ENCODE measurements at places on chromosomes 16 and 17.

DNA sequence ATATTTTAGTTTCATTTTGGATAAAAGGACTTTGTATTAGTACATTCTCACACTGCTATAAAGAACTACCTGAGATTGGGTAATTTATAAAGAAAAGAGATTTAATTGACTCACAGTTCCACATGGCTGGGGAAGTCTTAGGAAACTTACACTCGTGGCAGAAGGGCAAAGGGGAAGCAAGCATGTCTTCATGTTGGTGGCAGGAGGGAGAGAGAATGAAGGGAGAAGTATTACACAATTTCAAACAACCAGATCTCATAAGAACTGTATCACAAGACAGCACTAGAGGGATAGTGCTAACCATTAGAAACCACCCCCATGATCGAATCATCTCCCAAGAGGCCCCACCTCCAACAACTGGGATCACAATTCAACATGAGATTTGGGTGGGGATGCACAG is 142.9 kb downstream of the USP31 start:
- DNase-seq, result no peak

GRCh38 chr16:81817789-81818567 is 38.9 kb downstream of the PLCG2 start:
- DNase-seq, result no peak

GRCh38 chr17:7266784-7267183 is 4.5 kb upstream of the CLDN7 start:
- DNase-seq, result no peak

DNA sequence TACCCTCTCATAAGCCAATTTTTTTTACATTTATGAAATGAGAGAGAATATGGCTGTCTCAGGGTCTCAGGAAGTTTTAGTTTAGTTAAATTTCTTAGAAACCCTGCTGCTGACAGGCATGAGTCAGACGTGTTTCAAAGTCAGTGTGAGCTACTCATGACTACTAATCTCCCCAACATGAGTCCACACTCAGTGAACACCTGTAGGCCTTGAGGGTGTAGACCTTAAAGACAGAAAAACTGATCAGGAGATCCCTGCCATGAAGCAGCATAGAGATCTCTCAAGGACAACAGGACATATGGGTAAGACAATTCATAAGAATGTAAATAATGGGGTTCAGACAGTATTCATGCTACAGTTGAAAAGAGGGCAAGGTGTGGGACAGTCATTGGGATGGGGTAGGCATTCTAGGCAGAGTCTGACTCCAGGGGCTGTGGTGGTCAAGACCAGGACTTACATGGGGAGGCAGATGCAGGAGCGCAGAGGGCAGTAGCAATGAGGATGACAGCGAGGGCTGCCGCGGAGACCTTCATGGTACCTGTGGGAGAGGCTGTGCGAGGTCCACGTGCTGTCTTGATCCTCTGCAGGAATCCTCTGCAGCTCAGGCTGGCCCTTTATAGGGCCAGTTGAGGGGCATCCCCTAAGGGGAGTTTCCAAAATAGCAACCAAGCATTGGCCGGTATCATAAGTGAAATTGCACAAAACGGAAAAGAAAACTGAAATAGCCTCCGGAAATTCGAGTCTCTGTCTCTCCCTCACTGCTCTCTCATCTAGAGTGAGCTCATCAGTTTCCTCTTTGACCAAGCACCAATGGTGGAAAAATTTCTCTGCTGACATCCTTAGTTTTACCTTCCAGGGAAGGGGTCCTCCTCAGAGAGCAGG is at the start of gene CCL5:
Gene CCL5, minus strand, starts transcription at position 588 of the 882 bp plus-strand sequence.
- no peak for DNase-seq

- no peak for DNase-seq
Measured at GRCh38 chr17:17560975-17561374, 30.5 kb downstream of the PEMT start.

- DNase-seq, result no peak
Measured at GRCh38 chr17:76500074-76500746, 1.0 kb downstream of the RHBDF2 start.

DNA sequence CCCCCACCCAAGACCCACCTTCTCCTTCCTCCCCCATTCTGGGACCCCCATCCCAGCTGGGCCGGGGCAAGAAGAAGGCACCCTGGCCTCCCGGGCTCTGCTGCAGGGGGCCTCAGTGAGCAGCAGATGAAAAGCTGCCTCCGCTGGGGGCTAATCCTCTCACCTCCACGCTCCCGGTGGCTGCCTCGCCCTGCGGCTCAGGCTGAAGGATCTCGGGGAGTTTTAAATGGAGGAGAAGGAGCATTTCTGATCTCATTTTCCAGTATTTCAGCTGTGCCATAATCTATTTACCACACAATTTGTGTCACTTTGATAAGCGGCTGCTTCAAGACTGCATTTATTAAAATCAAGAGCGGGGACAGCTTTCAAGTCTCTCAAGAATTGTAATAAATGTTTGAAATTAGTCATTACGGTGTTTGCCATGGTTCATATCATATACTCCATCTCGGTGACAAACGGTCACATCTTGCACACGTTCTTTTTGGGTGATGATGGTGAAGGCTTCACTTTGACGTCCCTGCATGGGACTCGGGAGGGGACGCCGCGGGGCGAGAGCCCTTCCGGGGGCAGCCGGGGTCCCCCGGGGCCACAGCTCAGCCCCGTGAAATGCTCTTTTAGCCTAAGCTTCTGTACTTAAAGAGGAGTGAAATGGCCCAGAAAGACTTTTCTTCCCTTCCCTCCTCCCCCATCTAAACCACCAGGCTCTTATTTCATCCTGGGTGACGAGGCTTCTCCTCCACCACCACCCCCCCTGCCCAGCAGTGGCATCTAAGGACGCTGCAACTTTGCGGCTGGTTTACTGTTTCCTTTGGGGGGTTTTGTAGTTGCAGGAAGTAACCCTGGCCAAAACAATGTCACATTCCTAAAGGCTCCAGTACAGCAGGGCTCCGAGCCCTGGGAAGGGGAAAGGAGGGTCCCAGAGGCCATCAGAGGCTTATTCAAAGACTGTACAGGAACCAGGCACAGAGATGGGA is 313.1 kb upstream of the TNRC6C start:
- no peak for DNase-seq

Measured in substantia nigra (tissue), 51 donors.